ENCODE measurements at places on chromosomes 7 and 10.

DNA sequence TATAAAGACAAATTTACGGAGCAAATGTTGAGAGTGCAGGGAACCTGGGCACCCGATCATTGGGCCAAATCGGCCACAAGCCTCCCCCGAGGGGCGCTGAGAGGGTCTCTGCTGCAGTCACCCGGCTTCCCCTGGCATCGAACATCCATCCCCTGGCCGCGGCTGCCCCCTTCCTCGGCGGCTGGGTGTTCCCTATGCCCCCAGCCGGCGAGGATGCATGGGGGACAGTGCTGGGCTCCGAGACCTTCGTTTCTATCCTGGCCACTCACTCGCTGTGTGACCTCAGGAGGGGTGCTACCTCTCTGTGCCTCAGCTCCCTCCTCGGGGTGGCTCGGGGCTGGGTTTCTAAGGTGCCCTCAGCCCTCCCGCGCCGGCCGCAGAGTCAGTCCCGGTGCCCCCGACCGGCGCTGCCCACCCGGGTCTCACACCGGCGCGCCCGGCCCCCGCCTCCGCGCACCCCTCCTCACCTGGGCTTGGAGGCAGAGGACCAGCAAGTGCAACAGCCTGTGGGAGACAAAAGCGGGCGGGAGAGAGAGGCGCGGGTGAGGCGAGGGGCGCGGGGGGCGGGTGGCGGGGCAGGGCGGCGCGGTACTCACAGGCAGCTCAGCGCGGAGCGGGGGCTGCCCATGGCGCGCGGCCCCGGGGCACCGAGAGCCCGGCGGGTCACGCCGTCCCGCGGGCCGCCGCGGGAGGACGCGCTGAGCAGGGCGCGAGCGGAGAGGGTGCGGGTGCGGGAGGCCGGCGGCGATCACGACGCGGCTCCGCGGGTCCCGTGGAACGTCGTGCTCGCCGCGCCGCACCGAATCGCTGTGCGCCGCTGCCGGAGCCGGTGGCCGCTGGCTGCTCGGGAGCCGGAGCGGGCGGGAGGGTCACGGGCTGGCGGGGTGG is at the start of gene FGF8:
Gene FGF8 (minus strand): TSS at position 842 of the 888 bp plus-strand sequence. CDS start 214 bp downstream, at position 628.
- DNase-seq = no peak

GRCh38 chr10:78309536-78310237 is 276.0 kb downstream of the RPS24 start:
- DNase-seq = no peak

GRCh38 chr7:17787257-17787656 is 153.0 kb downstream of the SNX13 start:
- no peak for DNase-seq

GRCh38 chr7:47758546-47758945 is 176.6 kb upstream of the TNS3 start:
- DNase-seq = no peak

- DNase-seq = no peak
Observed at GRCh38 chr10:12849319-12850181, 152.0 kb downstream of the CCDC3 start.

GRCh38 chr10:78523453-78523852 is 489.8 kb downstream of the RPS24 start:
- no peak for DNase-seq

GRCh38 chr10:14296065-14296709 is 34.5 kb downstream of the FRMD4A start:
- DNase-seq = no peak

DNA sequence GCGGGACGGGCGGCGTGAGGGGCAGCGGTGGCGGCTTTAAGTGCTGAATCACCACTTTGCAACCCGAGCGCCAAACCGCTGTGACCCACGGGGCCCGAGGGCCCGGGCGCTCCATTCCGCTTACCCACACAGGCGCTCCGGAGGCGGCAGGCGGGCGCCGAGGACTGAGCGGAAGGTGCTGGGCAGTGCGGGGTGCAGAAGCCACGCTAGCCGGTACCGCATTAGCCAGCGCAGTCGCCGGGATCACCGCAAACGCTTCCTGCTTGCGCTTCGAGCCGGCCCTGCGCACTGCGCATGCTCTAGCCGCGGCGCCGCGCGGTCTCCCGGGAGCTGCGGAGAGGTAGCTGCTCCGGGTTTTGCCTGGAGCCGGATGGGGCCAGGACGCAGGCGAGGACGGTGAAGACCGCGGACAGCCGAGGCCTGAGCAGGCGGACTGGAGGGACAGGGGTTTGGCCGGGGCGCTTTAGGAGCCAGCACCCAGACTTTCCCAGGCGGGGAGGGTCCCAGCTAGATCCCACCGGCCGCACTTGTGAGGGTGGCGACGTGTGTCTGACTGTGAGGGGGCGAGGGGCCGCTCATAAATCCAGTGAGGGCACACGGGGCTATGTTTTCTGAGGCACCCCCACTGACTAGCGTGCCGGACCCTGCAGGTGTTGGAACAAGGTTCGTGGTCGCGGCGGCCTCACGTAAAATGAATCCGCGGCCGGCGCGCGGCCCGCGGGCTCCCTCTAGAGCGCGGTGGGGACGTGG is at the start of gene IDE:
Gene IDE (minus strand): TSS at position 296 of the 750 bp plus-strand sequence. CDS start 74 bp downstream, at position 222.
- peak; percentile 74 for DNase-seq

- DNase-seq = no peak
Observed at GRCh38 chr7:101075646-101076045, 9.6 kb upstream of the TRIM56 start.

DNA sequence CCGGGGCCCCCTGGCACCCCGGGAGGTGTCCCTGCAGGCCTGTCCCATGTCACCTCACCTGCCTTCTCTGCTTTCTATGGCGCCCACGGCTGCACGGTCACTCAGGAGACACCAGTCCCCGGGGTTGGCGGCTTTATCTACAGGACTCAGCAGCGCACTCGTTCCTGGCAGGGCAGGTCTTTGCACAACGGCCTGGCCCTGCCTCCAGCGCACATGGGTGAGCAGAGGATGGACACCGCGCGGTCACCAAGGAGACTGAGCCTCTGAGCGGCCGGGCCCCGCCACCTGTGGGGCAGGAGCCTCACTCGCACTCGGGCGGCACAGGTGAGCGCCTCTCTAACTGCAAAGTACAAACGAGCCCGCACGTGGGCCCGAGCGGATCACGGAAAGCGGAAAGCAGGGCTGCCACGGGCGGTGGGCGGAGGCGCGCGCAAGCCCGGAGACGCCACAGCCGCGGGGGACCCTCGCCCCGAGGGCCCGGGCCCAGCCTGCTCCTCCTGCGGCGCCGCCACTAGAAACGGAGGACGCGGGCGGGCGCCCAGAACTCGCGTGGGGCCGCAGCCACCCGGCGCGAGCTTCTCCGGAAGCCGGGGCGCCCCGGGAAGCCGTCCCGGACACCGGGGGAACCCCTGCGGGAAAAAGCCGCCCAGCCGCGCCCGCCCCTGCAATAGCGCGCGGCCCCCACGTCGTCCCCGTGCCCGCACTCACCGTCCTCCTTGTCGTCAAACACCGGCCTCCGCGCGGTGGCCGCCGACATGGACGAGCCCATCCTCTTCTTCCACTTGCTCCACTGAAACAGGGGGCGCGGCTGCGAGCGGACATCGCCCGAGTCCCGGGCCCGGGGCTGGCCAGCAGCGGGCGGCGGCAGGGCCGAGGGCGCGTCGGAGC is 642 bp downstream of the STK32C start:
- no peak for DNase-seq

DNA sequence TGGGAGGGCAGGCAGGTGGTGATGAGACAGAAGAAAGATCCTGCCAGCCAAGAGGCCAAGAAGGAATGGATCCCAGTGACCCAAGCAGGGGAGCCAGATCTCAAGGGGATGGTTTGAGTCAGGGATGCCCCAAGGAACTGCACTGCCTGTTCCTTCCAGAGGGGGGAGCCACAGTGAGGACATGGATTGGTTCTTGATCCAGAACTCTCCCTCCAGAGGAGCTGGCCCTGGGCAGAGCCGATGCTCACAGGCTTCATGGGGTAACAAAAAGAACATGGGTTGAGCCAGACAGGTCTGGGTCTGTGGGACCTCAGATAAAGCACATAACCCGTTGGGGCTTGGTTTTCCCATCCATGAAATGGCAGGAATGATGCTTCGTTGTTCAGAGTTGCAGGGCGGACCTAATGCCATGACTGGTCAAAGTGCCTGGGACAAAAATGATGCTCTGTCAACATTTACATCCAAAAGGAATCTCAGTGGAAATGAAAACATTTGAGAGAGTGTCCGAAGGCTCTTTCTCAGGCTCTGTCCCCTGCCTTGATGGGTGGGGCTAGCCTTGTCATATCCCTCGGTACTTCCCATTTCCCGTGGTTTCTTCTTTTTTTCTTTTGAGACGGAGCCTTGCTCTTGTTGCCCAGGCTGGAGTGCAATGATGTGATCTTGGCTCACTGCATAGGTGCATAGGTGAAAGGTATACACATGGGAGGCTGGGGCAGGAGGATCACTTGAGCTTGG is 4.7 kb upstream of the DENND2A start:
- DNase-seq = no peak

DNA sequence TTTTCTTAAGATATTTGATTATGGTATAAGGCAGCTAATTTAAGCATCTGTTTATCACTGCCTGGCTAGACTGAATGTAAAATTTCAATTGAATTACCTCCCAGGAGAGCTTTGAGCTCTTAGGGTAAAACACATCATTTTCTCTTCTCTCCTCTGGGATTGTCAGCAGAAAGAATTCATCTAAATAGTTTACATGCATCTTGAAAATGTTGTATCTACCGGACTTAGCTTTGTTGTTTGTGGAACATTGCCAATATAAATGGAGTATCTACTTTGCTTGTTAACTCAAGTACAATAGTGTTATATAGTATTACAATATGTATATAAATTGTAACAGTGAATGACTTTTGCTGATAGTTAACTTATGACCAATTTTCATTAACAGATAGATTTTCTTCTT is 73.3 kb downstream of the TAF3 start:
- no peak for DNase-seq

DNA sequence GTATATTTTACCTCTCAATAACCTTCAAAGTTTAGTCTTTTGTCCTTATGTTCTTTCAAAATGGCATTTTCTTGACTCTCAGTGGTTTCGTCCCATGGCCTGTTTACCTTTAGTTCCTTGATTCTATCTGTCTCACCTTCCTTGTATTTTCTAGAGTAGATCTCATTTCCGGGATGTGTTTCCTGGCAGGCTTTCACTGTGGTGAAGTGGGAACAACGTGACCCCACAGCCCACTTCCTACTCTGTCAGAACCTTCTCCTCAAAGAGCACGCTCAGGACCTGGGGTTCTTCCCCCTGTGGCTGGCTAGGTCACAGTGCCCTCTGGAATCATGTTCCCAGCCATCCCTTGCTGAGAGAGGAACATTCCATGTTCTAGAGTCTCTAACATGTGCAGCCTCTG is 129.9 kb upstream of the ZNF32 start:
- DNase-seq = no peak

- DNase-seq = no peak
Observed at GRCh38 chr10:82543631-82544030, 668.6 kb downstream of the NRG3 start.

DNA sequence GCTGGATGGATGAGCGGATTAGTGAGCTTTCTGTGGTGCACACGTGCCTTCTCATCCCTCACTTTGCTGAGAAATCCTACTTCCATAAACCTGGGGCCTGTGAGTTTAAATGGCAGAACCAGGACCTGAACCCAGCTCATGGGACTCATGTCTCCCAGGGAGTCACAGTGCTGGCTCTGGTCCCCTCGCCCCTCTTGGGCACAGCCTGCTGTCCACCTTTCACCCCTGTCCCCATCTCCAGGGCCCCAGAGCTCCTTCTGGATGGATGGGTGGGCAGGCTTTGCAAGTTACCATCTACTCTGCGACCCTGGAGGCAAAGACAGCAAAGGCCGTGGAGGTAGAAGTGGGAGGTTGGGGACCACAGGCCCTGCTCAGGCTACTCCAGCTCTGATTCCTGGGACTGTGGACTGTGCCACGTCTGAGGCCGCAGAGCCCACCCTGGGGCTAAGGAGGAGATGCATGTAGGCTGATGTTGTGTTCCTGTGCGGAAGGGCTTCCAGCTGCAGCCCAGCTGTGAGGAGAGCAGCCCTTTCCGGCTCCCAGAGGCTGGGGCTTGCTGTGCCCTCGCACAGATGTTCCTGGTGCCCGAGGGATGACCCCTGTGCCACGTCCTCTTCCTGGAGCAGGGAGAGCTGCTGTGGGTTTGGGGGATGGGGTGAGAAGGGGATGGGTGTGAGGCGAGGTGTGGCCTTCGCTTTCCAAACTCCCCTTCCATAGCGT is 40.3 kb downstream of the PRF1 start:
- no peak for DNase-seq

- no peak for DNase-seq
Observed at GRCh38 chr7:4616116-4616515, 66.0 kb upstream of the FOXK1 start.
